Cardiac ventricle fibroblast (primary cell): ENCODE measurements at places on chromosomes 5 and 9. TPM values are rescaled to one million over a fixed set of nuclear protein-coding genes. Genes with fewer than 3 reads are reported as not detected.

PHYHD1 gene
- total RNA-seq: 33.5 and 39.1 TPM in 2 replicates

PDE6A gene
- not detected in 2 replicates for total RNA-seq

GCNT4 gene
- 0.59 and 0.62 TPM in 2 replicates for total RNA-seq

SLC36A2 gene
- total RNA-seq: not detected in 2 replicates

FGF18 gene
- 0.24 TPM in 1 of 2 replicates, not detected in the other for total RNA-seq

SAPCD2 gene
- total RNA-seq: 0.34 and 0.75 TPM in 2 replicates

HK3 gene
- not detected in 2 replicates for total RNA-seq

GZMA gene
- not detected in 2 replicates for total RNA-seq

KCTD16 gene
- total RNA-seq: 0.10 and 0.12 TPM in 2 replicates

RPL37 gene
- total RNA-seq: 220 and 232 TPM in 2 replicates
